ENCODE measurements at places on chromosomes 3 and 15.

GRCh38 chr3:4571690-4572334 lies 78.7 kb downstream of the ITPR1 start:
- no peak for DNase-seq

DNA sequence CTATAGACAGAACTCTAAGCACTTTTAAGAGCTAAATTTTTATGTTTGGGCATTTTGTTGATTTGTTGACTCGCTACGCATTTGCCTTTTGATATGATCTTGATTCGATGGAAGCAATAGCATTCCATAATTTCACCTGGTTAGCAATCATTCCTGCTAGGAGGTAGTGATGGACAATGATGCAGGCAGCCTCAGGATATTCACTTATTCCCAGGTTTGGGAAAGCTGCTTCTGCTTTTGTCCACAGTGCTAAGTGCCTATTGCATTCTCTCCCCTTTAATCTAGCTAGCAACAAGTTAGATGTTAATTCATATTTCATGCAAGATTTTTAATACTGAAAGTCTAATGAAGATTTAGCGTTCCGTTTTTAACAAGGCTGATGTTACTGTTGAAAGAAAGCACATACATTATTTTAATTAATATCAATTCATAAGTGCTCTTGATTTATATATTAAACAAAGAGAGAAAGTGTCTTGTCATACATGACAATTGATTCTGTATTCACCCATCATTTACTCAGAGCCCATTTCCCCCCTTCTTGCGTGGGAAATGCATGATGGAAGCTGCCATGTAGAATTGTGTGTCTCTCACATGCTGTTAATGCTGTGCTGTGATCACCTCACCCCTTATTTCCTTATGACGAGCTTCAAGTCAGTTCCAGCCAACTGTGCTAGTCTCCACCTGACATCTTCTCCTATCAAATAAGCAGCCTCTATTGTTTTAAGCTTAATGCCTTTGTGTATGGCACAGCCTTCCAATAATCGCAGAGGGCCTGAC lies 53.0 kb upstream of the TMCO5A start:
- DNase-seq: no peak

DNA sequence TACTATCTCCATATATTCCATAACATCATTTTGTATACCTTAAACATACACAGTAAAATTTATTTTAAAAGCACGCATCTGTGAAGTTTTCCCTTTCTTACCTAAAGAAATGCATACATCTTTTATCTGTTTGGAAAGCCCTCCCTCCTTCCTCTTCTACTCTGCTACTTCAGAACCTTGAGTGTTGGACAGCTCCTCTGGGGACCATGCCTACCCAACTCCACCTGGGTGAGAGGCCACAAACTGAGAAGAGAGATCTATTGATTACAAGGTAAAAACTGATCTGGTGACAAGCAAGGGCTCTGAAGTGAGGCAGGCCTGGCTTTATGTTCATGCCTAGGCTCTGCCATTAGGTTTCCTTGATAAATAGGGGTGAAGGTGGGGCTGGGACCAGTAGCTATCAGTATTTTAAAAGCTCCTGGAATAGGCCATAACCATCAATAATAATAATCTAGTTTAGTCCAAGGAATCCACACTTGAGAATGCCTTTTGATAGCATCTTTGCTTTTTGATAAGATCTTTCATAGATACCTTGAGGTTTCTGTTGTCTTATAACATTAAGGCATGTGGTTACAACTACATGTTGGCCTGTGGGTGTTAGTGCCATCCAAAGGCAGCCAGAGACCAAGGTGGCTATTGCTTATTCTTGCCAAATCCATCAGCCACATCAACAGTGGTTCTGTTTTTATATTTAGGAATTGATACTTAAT lies 148.8 kb downstream of the KCNMB2 start:
- no peak for DNase-seq

- DNase-seq: no peak
These were observed 91.8 kb downstream of the ABHD5 start for GRCh38 chr3:43782541-43782940.

DNA sequence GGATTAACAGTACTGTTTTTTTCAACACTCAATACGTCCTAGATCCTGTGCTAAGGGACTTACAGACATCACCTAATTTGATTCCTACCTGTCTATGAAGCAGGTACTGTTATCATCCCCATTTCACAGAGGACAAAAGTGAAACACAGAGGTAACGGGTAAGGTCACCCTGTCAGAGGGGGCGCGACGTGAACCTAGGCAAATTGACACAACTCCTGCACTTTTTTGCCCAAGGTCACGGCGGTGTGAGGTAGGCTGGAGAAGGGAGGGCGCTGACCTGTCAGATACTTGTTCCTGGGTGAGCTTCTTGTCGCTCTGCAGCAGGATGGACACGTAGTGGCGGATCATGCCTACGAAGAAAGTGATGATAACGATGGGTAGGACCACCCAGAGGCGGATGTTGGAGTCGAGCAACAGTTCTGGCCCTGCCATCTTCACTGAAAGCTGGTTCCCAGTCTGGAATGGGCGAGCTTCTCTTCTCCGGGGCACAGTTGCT lies 363 bp downstream of the EMC3 start:
- DNase-seq: no peak

DNA sequence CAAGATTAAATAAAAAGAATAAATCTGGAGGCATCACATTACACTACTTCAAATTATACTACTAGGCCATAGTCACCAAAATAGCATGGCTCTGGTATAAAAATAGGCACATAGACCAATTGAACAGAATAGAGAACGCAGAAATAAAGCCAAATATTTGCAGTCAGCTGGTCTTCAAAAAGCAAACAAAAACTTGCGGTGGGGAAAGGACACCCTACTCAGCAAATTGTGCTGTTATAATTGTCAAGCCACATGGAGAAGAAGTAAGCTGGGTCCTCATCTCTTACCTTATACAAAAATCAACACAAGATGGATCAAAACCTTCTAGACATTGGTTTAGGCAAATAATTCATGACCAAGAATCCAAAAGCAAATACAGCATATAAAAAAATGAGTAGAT lies 259.2 kb upstream of the SLITRK3 start:
- DNase-seq: no peak

DNA sequence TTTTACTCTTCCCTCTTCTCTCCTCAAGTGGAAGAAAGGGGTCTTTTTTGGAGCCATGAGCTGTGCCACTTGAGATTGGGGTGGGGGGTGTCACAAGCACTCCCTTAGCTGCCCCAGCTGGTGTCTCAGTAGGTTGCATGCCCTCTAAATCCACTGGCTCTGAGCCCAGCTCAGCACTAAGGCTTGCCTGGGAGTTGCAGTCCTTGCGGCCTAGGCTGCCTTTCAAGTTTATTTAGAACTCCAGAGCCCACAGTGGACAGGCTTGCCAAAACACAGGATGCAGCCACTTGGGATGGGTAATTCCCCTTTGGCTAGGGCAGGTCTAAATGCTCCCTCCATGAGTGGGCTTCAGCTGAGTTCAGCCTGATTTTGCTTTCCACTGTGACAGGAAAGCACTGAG lies 24.7 kb downstream of the C3orf20 start:
- no peak for DNase-seq

GRCh38 chr3:97959872-97960271 lies 12.4 kb downstream of the RIOX2 start:
- no peak for DNase-seq

DNA sequence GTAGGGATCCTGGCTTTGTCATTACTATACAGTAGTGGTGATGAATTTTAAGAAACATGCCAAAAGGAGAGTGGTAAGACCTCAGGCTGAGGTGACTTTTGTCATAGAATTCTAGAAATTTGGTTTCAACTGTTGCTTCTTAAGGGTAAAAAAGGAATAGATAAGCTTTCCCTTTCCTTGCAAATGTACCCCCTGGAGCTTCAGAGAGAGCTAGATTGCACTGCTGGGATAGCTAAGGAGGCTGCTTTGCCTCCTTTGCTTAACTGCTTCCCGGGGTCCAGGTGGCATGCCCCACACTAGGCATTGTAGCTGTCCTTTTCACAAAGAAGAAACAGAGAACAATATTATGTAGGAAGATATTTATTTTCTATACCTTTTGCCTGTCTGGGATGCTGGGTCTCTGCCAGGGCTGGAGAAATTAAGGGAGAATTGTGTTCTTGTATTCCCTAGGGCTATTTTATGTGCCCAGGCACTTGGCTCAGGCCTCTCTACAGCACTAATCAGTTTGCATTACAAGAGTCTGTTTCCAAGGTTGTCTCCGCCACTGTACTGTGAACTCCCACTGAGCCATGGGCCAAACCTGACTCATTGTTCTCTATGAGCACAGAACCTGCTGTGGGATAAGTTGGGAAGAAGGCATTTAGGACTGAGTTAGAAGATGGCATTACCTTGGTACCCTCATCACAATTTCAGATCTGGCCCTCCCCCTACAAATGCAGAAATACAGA lies 460.0 kb downstream of the PDCD6IP start:
- DNase-seq: no peak

DNA sequence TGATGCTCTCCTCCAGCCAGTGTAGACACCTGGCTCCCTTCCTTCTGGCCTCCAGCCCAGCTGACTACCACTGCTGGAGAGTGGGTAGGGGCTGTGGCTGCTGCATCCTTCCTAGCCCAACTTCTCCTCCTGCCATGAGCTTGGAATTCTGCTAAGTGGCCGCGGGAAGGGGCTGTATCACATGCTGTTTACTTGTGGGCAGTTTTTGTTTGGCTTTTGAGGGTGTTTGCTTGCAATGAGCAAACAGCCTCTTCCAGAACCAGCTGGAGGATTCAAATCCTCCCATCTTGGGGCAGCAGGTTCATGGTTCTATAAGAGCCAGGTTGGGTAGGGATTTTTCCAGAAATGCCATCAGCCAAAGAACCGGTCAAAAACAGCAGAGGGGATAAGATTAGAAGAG lies 9.0 kb downstream of the GASK1A start:
- DNase-seq: no peak

DNA sequence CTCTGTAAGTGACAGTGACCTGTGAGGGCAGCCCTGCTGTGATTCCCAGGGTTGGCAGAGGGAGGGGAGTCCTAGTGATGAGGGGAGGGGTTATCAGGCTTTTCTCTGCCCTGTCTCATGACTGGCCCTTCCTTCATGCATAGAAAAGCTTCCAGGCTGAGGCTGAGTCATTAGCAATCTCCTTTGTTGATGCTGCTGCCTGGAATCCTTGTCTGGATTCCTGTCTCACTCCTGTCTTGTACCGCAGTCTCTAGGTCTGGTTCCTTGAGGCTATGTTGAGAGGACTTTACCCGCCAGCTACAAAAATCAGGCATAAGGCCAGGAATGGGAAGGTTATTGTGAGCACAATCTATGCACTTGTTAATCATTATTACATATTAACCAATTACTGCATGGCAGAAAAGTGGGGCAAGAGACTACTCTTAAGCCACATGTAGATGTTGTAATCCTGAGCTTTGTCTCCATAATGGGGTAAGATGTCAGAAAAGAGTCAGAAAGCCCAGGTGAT lies 7.2 kb downstream of the KLHL6 start:
- DNase-seq: no peak

GRCh38 chr3:23653647-23654525 lies 151.9 kb upstream of the UBE2E1 start:
- no peak for DNase-seq

- no peak for DNase-seq
These were observed at the start of gene MEIS2 for GRCh38 chr15:37100109-37100965. Gene MEIS2, minus strand, starts transcription at chr15:37100549. Its CDS starts 1,083 bp downstream, at chr15:37099466.

DNA sequence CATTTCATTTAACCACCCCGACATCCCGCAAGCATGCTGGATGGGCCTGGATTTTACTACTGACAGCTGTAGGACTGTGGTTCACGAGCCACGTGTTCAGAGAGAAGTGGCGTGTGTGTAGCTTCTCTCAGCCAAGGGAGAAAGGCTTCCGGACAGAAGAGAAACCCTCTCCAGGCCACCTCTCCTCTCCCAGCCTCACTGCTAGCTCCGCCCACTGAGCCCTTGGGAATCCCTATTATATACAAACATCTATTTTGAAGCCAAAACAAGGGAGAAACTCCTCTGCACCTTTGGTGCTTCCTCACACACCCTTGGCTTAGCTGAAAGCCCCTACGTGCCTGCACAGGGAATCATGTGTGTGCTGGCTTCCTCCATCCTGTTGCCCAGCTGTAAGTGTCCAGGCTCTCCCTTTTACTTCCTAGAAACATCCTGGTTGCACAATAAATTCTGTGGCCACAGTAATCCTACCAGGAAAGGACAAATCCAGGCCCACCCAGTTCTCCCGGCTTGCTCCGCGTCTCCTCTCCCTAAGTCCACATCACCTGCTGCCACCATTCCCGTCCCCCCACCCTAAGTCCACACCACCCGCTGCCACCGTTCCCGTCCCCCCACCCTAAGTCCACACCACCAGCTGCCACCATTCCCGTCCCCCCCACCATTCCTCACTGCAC lies 30.5 kb downstream of the PCSK6 start:
- no peak for DNase-seq

- DNase-seq: no peak
These were observed 644.2 kb downstream of the GRM7 start for GRCh38 chr3:7504886-7505775.

DNA sequence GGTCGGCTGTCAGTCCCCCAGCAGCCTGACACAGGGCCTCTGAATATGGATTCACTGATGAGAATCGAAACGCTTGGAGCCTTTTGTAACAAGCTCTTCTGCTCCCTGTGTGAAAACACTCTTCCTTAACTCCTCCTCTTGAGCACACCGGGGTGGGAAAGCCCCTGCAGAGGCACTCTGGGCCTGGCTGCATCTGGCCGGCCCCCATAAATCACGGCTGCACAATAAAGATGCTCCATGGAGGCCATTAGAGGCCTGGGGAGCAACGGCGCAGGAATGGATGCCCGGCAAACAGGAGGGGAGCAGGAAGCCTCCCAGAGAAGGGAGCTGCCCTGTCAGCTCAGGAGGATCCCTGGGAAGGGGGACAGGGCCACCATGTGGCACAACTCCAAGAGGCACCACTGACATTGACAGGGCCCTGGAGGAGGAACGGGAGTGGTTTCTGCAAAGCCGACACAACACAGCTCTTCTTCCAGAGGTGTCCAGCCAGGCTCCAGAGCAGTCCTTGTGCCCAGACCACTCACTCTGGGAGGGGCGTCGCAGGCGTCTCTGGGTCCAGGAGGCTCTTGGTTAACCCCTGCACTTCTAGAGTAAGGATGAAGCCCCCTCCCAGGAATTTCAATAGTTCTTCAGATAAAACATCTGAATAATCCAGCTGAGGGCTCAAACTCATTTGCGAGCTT lies 509.3 kb upstream of the PPP2R3A start:
- no peak for DNase-seq
